Right ventricle myocardium superior (tissue), 1 donor: ENCODE measurements at places on chromosomes 6 and 20. TPM values are rescaled to one million over a fixed set of nuclear protein-coding genes. Genes with fewer than 3 reads are reported as not detected.
A peak's percentile ranks its signal among the peaks of the same experiment; 100 is the strongest.

GRCh38 chr6:29737707-29738630 lies 14.7 kb downstream of the HLA-F start:
- peak; percentile 57 for DNase-seq

GRCh38 chr20:11776687-11777086 lies 141.0 kb upstream of the BTBD3 start:
- no peak for DNase-seq

GRCh38 chr6:99350573-99350972 lies 1.1 kb upstream of the FAXC start:
- no peak for DNase-seq

DNA sequence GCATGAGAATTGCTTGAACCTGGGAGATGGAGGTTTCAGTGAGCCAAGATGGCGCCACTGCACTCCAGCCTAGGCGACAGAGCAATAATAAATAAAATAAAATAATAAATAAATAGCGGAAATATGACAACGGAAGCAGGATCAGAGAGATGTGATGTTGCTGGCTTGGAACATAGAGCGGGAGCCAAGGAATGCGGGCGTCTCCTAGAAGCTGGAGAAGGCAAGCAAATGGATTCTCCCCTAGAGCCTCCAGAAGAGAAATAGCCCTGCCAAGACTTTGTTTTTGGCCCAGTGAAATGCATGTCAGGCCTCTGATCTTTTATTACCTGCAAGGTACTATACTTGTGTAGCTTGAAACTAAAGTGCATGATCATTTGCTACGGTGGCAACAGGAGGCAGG lies 12.4 kb downstream of the KIAA1755 start:
- peak; percentile 55 for DNase-seq

GRCh38 chr20:58577871-58578598 lies 62.8 kb upstream of the APCDD1L start:
- DNase-seq = no peak

DNA sequence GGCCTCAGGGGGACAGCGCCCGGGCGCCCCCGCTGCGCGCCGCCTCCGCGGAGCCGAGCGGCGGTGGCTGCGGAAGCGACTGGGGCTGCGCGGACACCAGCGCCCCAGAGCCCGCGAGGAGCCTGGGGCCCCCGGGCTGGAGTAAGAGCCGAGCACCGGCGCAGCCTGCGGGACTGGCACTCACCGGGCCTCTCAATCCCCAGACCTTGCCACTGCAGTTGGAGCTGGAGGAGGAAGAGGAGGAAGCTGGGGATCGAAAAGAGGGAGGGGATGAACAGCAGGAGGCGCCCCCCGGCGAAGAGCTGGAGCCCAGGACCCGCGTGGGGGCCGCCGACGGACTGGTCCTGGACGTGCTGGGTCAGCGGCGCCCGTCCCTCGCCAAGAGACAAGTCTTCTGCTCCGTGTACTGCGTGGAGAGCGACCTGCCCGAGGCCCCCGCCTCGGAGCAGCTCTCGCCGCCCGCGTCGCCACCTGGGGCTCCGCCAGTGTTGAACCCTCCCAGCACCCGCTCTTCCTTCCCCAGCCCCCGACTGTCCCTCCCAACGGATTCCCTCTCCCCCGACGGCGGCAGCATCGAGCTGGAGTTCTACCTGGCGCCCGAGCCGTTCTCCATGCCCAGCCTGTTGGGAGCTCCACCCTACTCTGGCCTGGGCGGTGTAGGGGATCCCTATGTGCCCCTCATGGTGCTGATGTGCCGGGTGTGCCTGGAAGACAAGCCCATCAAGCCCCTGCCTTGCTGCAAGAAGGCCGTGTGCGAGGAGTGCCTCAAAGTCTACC lies 590 bp downstream of the RNF217 start:
- DNase-seq = peak; percentile 59

GRCh38 chr6:135158397-135158796 lies 22.7 kb upstream of the MYB start:
- DNase-seq = no peak

The BAK1 gene
- total RNA-seq = 25.0 TPM

The CRYBG1 gene
- total RNA-seq = 1.6 TPM
